ENCODE measurements at places on chromosomes 13 and 19.

DNA sequence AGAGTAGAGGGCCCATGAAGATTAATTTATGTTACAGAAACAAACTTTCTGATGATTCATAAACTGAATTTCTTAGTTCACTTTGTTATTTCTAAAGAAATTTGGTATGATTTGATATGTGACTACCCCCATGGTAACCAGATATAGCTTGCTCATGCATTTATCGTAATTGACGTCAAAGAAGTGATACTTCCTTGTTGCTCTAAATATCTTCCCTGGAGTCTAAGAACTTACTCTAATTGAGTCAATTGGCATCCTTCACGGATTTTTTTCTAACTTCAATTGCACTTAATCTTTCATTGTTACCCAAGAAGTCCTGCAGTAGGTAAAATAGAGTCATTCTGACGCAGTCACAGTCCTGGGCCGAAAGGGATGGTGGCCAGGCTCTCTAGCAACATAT is 240.9 kb downstream of the GPC5 start:
- DNase-seq = no peak

- no peak for DNase-seq
These were observed 15.3 kb downstream of the GADD45B start for GRCh38 chr19:2491130-2491801.

DNA sequence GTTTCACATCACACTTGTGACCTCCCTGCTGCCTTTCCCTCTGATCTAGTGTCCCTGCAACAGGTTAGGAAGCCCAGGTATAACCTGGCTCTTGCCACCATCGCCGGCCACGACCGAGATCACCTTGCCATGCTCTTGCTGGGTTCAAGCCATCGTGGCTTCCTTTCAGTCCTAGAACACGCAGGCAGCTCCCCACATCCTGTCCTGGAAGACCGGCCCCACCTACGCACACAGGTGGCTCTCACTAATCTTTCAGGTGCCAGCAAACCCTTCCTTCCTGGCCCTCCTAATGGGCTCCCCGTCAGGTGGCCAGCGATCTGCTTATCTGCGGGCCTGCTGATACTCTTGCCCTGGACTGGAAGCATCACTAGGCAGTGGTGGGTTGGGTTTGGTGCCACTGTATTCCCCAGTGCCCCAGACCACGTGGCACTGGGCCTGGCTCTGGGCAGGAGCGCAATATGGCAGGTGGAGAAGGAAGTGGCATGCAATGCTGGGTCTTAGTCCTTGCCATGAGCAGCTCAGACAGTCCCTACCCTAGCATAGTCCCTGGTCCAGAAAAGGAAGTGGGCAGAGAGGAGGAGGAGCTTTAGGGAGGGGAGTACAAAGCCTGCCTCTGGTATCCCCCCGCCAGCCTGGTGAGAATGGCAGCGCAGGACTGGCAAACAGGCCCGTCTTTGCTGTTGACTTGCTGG is 11.8 kb downstream of the PPP1R37 start:
- no peak for DNase-seq

- peak; percentile 58 for DNase-seq
These were observed 28.8 kb upstream of the TUBGCP3 start for GRCh38 chr13:112616586-112617362.
